ENCODE measurements at places on chromosomes 5 and 9.

- no peak for DNase-seq
Measured at GRCh38 chr5:23742701-23743100, 235.3 kb downstream of the PRDM9 start.

- DNase-seq = no peak
Measured at GRCh38 chr9:33158843-33159776, 8.0 kb downstream of the B4GALT1 start.

GRCh38 chr5:28398185-28398584, 1359.8 kb upstream of the CDH9 start:
- no peak for DNase-seq

- no peak for DNase-seq
Measured at GRCh38 chr9:132181796-132182313, 20.0 kb downstream of the NTNG2 start.

- DNase-seq = peak; percentile 85
Measured at GRCh38 chr5:157915638-157916037, 56.7 kb upstream of the CLINT1 start.

- no peak for DNase-seq
Measured at GRCh38 chr5:17398431-17398830, 99.6 kb upstream of the TAF11L2 start.

GRCh38 chr5:176639208-176639607, 8.1 kb upstream of the TSPAN17 start:
- DNase-seq = no peak

DNA sequence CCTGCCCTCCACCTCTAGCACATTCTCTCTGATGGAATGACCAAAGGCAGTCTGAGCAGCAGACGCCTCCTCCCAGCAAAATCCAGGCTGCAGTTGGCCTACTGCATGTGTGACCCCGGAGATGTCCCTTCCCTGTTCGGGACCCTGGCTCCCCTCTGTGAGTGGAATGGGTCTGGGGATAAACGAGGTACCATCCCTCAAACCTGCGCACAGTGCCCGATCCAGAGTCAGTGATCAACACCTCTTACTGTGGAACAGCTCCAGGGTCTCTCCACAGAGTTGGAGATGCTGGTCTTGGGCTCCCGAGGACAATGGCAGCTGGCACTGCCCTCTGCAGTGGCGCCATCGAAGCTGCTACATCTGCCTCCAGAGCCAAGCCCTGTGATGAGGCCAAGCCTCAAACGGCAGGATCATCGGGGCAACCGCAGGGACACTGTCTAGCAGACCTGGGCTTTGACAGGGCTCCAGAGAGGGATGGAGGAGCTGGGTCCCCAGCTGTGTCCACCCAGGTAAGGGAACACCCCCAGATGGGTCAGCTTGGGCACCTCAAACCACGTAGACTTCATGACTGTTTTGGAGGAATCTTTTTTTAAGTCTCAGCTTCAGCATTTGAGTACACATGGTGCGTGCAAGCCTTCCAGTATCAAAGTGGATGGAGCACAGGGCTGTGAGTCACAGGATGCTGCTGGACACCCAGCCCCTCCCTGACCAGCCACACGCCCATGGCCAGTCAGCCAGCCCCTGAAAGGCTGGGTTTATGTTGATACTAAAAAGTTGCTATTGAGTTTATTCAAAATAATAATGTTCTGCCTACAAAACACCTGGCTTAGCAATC, 13.0 kb downstream of the MED10 start:
- DNase-seq = no peak

GRCh38 chr5:154277499-154277898, 87.0 kb downstream of the GALNT10 start:
- DNase-seq = no peak

- DNase-seq = no peak
Measured at GRCh38 chr5:81315336-81315735, 13.9 kb downstream of the ZCCHC9 start.

GRCh38 chr9:16309082-16309468, 561.4 kb downstream of the BNC2 start:
- DNase-seq = no peak

DNA sequence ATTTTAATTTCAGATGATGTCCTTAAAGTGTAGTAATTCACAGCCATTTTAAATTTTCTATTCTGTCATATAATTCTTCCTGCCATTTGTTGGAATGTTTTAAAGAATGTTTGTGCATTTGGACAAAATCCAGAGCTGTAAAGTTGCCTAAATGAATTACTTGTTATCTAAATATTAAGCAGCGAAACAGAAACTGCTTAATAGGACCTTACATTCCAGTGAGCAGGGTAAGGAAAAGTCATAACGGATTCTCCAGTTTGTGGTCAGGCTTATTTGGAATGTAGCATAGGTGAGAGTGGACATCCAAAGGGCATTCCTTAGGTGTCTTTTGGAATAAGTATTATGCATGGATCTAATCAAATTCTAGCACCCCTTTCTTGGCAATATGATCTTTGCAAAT, 410.4 kb upstream of the PTPRD start:
- no peak for DNase-seq

GRCh38 chr5:61301341-61302199, 30.5 kb upstream of the ZSWIM6 start:
- DNase-seq = no peak

GRCh38 chr9:129334105-129334935, 156.3 kb upstream of the IER5L start:
- peak; percentile 62 for DNase-seq

DNA sequence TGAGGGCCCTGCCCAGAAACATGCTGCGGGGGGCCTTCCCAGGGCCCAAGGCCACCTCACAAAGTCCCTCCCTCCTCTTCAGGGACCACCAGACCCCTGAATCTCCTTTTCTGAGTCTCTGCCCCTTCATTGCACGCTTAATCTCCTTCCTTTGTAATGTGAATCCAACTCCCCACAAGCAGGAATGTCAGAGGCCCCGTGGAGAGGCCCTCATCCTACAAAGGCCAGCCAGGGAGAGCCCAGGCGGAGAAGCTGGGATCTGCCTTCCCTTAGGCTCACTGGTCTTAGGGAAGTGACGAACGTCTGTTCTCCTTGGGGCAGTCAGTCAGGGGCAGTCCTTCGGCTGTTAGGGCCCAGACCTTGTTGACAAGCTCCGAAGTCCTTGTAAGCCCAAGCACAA, 2.3 kb downstream of the SMIM33 start:
- DNase-seq = no peak
